ENCODE measurements at places on chromosomes 5 and 9. TPM values are rescaled to one million over a fixed set of nuclear protein-coding genes. Genes with fewer than 3 reads are reported as not detected.

The PCDHB3 gene
- 7.4 TPM for total RNA-seq

The SPATA31C1 gene
- not detected for total RNA-seq

DNA sequence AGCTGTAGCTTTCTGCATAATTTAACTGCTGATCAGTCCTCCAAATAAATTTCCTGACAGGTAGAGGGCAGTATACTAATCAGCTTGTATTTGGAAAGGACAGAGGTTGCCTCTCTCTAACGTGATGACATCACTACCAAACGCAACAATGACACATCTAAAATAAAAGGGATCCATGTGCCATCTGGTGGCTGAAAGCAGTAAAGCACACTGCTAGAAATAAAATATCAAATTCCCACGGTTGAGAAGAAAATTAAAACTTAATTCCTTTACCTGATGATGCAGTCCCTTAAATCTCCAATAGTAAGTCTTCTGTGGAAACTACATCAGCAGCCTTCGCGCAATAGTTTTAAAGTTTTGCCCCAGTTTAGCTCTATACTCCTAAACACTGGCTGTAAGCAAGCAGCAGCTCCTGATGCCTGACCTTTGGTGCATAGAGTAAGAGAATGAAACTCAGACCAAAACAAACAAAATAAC, 54.5 kb downstream of the DIAPH1 start:
- H3K27me3 ChIP-seq, result no peaks in the 10 kb centered on the region
- H3K4me1 ChIP-seq, result peaks cover 11% of the 10 kb centered on the region

- no peaks in the 10 kb centered on the region for H3K36me3 ChIP-seq
- DNase-seq, result no peak
- H3K4me1 ChIP-seq, result no peaks in the 10 kb centered on the region
- H3K27me3 ChIP-seq, result peaks cover 9% of the 10 kb centered on the region
- peak within 1 kb of the TSS; percentile 24 for H3K4me3 ChIP-seq
Measured at GRCh38 chr9:124011460-124012301, at the start of gene LHX2. TSS of gene LHX2 (plus strand) at chr9:124011768. CDS start at chr9:124012349, 581 bp downstream.

DNA sequence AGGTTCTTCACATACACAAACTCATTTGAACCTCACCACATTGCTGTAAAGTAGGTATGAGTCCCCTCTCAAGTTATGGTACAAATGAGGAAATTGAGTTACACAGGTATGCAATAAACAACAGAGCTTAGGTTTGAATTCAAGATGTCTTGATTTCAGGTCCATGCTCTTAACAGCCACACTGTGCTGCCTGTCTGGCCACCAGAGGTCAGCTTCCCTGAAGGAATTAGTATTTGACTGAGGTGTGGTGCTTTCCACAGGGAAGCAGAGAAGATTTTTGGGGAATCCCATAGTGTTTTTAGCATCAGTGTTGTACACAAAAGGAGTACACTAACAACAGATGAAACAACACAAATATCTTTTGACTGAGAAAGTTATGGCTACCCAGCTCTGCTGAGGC, 94.4 kb upstream of the ITGA1 start:
- no peaks in the 10 kb centered on the region for H3K27me3 ChIP-seq
- no peak overlapping the region for H3K4me3 ChIP-seq
- no peaks in the 10 kb centered on the region for H3K36me3 ChIP-seq

DNA sequence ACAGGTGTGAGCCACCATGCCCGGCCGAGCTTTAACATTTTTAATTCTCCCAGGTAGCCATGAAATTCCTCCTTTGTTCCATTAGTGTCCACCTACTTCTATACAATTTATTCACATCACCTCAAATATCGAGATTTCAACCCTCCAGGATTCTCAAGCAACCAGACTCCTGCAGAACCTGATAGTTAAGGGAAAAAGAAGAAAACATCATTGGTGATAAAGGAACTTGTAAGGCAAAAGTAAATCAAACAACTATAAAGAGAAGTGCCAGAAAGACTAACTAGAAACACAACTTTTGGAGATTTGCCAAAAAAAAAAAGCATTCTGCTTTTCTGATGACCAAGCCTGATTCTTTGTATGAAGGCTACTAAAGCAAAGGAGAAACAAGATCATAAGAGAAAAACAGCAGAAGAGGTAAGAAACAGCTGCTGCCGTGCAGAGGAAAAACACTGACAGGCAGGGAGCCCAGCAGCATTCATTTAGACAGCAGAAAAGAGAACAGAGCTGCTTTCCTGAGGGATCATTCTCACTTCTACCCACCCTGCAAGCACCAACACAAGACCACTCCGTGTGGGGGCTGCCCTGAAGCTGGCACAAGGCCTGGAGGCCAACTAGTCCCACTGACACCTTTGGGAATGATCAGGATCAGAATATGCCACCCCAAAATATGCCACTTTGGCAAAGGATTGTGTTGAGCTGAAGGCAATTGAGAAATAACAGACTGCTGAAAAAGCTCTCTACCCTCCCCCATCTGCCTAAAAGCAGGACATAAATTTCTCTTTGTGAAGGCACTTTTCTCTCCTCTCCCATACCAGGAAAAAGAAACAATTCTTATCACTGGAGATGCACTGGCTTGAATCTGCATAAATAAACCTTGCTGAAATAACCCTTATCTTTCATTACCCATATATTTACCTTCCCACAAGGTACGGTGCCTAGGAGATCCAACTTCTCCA, 75.1 kb downstream of the ALDH7A1 start:
- H3K4me1 ChIP-seq, result peaks cover 77% of the 10 kb centered on the region
- H3K36me3 ChIP-seq, result no peaks in the 10 kb centered on the region
- H3K4me3 ChIP-seq, result no peak overlapping the region

The IRX1 gene
- total RNA-seq, result 2.4 TPM

DNA sequence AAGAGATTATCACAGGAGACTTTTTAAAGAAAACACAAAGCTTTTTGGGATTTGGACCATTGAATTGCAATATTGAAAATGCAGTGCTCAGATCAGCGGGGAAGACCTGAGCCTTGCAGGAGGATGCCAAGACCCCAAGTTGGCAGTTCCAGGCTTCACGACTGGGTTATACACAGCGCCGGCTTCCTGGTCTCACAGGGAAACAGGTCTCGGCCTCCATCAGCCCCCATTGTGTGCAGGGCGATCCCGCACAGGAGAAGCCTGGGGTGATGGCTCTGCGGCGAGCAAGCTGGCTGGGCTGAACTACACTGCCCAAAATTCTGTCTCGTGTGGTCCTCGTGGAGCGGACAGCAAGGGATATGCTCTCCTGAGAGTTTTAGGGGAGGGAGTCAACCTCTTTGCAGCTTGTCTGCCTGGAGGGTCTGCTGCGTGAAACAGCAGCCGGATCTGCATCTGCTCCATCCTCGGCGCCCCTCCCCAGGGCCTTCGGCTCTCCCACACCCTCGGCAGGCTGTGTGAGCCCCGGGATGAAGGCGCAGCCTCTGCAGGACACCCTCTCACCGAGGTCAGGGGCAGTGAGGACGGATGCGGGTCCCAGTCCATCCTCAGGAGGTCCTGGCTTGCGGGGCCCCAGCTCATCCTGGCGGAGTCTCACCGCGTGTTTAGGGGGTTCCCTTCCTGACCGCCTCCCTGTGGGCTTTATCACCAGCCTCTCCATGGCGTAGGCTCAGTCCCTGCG, 60.6 kb downstream of the NSUN2 start:
- DNase-seq, result no peak
- H3K4me1 ChIP-seq, result no peaks in the 10 kb centered on the region
- H3K27ac ChIP-seq, result no peak overlapping the region
- no peak overlapping the region for H3K4me3 ChIP-seq
- no peaks in the 10 kb centered on the region for H3K27me3 ChIP-seq

- H3K4me3 ChIP-seq, result no peak overlapping the region
- no peaks in the 10 kb centered on the region for H3K27me3 ChIP-seq
- H3K36me3 ChIP-seq, result no peaks in the 10 kb centered on the region
- DNase-seq, result no peak
- H3K4me1 ChIP-seq, result no peaks in the 10 kb centered on the region
Measured at GRCh38 chr5:111929867-111930266, 172.9 kb upstream of the NREP start.

GRCh38 chr5:77957516-77957915, 181.4 kb upstream of the TBCA start:
- no peak overlapping the region for H3K4me3 ChIP-seq
- H3K27me3 ChIP-seq, result no peaks in the 10 kb centered on the region
- DNase-seq, result no peak
- no peaks in the 10 kb centered on the region for H3K4me1 ChIP-seq
- H3K27ac ChIP-seq, result no peak overlapping the region

The DMRT1 gene
- not detected for total RNA-seq

DNA sequence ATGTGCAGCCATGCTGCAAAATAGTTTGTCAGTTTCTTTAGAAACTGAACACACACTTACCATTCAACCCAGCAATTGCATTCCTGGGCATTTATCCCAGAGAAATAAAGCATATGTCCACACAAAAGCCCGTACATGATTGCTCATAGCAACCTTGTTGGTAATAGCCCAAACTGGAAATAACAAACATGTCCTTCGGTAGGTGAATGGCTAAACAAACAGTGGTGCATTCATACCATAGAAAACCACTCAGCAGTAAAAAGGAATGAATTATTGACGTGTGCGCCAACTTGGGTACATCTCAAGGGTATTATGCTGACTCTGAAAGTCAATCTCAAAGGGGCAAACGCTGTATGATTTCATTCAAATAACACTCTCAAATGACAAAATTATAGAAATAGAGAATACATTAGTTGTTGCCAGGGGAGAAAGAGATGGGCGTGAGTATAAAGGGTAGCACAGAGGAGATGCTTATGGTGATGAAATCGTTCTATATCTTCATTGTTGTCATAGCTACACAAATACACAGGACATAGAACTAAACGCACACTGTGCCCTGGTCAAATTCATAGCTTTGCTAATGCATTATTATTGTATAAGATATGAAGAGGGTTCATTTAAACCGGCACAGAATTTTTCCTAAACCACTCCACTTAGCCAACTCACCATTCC, 58.2 kb downstream of the DRD1 start:
- H3K27me3 ChIP-seq, result no peaks in the 10 kb centered on the region
- H3K27ac ChIP-seq, result no peak overlapping the region
- no peaks in the 10 kb centered on the region for H3K36me3 ChIP-seq

The DHX29 gene
- 22.9 TPM for total RNA-seq

The CNTNAP3 gene
- 20.8 TPM for total RNA-seq

The NFX1 gene
- 45.9 TPM for total RNA-seq

DNA sequence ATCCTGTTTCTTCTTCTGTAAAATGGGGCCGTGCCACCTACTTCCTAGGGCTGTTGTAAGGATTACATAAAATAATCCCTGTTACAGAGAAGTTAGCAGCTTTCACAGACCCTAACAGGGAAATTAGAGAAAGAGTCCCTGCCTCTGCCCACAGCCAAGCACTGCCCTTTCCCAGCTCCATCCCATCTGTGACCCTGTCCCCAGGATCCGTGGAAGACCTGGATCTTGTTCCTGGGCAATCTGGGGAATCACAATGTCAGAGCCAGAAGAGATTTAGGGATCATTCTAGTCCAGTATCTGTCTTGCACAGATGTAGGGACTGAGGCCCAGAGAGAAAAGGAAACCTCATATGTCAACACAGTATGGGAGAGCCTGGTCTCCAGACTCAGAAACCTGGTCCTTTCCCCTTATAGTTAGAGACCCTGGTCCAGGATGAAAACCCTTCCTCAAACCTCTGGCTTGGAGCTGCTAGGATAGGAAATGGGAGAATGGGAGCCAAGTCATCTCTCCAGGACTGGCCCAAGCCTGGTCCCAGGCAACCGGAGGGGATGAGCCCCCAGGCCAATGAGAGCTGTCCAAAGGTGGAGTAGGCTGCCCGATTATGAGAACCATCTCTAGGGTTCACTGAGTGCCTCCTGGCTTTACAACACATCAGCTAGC, 12.5 kb downstream of the LHX6 start:
- H3K4me1 ChIP-seq, result peaks cover 27% of the 10 kb centered on the region
- DNase-seq, result no peak
- no peak overlapping the region for H3K4me3 ChIP-seq
- peaks cover 99% of the 10 kb centered on the region for H3K27me3 ChIP-seq
- no peak overlapping the region for H3K27ac ChIP-seq

GRCh38 chr5:2556375-2556966, 195.0 kb downstream of the IRX2 start:
- DNase-seq, result no peak
- no peaks in the 10 kb centered on the region for H3K4me1 ChIP-seq
- no peaks in the 10 kb centered on the region for H3K27me3 ChIP-seq
- H3K27ac ChIP-seq, result no peak overlapping the region
- no peak overlapping the region for H3K4me3 ChIP-seq
- no peaks in the 10 kb centered on the region for H3K36me3 ChIP-seq

All from tibial nerve (tissue), 4 donors.